ENCODE measurements at places on chromosomes 6 and 20.

GRCh38 chr6:152323376-152323775, 313.8 kb downstream of the SYNE1 start:
- no peak for DNase-seq

GRCh38 chr20:62376112-62377063, 9.3 kb upstream of the LAMA5 start:
- no peak for DNase-seq

- no peak for DNase-seq
Observed at GRCh38 chr20:43809206-43809819, 82.5 kb upstream of the GTSF1L start.

GRCh38 chr20:1934721-1935573, 39.7 kb downstream of the SIRPA start:
- DNase-seq: no peak

DNA sequence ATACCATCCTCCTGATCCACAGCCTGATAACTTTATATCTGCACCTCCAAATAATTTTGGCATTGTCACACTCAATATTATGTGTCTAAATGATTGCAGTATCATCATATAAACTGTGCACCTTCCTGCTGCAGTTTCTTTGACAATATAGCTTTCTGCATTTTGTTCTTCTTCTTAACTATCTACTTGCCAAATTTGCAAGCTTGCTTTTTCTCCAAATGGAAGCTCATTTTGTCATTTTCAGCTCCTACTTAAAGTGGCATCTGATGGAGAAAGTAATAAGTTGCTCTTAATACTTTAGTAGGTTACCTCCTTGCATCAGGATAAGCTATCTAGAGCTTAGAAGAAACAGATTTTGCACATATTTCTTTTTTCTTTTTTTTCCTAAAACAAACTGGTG, 74.0 kb upstream of the DEFB112 start:
- no peak for DNase-seq

DNA sequence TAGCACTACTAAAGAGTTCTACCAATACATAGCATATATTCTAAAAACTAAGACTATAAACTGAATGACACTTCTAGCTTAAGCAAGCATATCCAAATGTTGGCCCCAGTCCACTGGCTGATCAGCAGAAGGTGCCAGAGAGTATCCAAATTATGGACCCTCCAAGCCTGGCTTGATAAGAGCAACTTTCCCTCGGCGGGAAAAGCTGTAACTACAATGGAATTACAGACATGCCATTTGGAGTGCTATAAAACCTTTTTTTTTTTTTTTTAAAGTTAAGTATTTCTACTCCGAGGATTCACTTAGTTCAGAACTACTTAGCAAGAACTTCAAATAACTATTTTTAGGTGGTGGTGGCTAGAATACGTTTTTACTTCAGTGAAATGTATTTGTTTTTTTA, 94.6 kb downstream of the EPB41L2 start:
- DNase-seq: no peak

DNA sequence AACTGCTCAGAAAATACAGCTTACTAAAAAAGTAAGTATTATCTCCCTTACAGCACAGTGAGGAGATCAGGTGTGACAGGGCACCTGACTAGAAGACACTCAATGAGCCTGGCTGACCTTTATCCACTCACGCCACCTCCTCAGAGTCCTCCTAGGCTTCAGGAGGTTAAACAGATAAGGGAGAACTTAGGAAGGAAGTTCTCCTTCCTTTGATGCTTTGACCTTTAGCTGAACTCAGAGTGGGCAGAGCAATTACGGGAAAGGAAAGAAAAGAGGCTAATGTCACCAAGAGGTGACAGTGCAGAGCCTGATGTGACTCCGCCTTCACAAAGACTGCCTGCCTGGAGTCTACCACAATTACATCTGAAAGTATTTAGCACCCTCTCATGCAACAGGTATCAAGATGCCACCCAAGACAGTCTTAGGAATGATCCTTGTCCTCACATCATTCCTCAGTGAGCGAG, 36.7 kb downstream of the MAN1A1 start:
- peak; percentile 43 for DNase-seq

GRCh38 chr6:104521176-104521575, 338.5 kb downstream of the HACE1 start:
- DNase-seq: no peak

GRCh38 chr20:17622086-17622850, 52.4 kb downstream of the DSTN start:
- DNase-seq: no peak

DNA sequence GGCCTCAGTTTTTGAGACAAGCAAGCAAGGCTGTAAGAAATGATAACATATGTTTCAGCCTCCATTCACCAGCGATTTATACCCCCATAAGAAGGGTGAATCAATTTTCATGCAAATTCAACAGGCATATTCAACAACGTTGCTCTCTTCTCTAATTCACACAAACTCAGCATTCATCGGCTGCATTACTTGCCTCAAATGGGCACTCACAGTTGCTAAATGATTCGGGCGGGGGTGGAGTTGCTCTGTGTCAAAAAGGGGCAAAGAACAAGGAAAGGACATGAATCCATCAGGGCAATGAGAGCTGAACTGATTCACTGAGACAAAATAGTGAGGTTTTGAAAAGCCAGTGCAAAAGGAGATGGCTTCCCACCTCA, 9.0 kb downstream of the MOXD1 start:
- DNase-seq: no peak

GRCh38 chr6:126926926-126927325, 191.5 kb upstream of the RSPO3 start:
- DNase-seq: no peak

DNA sequence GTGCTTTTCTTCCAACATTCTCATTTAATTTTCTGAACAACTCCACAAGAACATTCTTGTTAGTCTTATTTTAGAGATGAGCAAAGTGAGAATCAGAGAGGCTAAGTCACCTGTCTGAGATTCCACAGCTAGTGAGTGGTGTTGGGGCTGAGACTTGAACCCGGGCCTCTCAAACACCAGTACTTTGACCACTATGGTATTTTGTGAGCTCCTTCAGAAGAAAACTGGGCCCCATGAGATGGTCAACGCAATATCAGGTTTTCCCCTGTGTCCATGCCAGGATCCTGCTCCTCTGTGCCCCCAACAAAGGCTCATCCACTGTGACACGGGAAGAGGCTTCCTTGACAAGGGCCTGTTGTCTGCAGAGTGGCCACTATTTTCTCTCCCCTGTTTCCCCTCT, 51.9 kb downstream of the MAFB start:
- DNase-seq: no peak

GRCh38 chr6:106702451-106703110, 73.2 kb downstream of the QRSL1 start:
- DNase-seq: peak; percentile 19

DNA sequence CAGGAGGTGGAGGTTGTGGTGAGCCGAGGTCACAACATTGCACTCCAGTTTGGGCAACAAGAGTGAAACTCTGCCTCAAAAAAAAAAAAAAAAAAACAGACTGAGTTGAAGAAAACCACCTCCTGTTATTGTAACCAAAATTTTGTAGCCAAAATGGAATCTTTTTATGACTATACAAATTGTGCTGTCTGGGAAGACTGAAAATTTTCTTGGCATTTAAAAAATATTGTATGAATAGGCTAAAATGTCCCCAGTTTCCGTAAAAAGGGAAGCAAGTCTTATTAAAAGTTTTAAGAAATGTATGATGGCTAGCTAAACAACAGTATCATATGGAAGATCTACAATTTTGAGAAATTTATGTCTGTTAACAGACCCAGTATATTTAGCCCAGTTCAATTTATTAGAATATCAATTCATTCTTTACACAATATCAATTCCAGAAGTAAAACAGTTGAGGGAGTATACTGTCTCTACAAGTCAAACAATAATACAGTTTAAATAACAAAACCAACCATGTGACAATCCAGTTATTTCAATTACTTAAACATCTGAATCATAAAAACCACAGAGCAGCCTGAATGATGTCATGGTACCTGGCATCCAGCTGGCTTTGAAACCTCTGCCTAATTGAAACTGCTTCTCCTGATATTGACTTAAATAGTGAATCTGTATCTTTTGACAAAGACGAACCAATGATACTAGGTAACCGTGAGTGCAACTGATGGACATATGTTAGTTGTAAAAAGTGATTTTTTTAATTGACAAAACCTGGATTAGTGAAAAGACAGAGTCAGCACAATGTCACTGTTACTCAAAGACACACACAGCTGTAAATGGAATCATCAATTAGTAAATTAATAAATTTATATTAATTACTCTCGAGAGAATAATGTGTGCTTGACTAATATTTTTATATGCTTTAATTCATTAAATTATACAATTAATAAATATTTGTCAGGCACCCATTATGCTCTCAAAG, 166.6 kb upstream of the MARCKS start:
- peak; percentile 35 for DNase-seq

DNA sequence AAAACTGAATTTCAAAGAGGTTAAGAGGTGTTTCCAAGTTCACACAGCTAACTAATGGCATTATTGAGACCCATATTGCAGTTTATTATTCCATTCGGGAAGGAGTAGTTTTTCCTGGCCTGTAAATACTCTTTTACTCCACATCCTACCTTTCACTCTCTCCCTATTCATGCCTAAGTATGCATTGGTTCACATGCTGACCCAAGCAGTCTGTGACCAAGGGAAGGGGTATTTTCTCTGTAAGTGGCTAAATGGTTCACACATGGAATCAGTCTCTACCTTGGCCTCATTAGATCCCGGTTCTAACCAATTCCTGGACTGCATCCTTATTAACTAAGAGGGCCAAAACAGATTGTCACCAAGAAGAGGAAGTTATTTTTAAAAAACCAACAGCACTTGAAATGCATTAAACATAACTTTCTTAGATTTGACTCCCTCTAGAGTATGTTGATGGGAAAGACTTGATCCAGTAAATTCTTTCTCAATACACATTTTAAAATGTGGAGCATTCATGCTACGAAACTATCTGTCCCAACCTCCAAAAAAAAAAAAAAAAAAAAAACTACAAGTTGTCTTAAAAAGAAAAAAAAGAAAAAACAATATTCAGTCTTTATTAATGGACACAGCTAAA, 17.8 kb upstream of the RSPO3 start:
- peak; percentile 58 for DNase-seq

- no peak for DNase-seq
Observed at GRCh38 chr6:28776269-28777146, 147.3 kb downstream of the TRIM27 start.

DNA sequence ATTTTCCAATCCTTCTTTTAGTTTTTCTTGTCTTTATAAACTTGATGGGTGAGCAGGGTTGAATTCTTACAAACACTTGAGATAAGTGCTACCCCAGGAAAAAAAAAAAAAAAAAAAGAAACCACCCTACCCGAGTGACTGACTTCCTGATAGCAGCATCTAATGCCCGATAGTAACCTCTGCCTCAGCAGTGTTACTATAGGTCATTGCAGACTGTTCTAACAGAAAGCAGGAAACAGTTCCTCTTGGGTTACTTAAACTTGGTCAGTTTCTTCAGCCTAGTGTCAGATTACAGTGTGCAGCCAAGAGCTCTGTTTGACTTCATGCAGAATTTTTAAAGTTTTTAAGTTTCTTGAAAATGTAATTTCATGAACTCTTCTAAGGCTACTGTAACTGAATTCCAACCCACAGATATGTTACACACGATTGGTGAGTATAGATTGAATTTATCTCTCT, 2.1 kb downstream of the MYLIP start:
- DNase-seq: peak; percentile 84

DNA sequence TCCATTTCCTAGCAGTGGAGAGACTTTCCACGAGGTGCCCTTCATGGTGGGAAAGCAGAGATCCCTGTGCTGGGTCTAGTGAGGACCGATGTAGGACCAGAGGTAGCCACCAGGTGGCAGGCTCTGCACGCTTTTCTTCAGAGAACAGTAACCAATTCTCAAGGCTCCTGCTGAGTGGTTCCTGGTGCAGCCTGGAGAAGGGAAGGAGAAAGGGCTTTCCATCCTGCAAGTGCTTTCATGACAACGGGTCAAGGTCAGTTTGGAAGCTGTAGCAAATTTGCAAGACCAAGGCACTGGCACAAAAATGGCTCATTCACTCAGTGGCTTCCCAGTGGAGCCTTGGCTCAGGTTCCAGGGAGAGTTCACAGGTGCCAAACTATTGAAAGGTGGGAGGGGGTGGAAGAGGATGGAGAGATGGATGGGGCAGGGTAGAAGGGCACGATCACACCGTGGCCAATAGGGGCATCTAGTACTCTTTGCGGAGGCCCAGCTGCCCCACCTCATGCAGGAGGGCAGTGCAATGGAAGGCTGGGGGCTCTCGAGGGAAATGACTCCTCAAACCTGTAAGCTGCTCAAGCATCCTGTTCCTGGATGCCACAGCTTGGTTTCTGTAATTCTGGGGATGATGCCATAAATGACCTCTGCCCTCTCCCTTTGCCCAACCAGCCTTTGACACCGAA, 25.5 kb upstream of the KCNK16 start:
- peak; percentile 47 for DNase-seq

GRCh38 chr6:291204-291696, 1.0 kb upstream of the DUSP22 start:
- DNase-seq: no peak

DNA sequence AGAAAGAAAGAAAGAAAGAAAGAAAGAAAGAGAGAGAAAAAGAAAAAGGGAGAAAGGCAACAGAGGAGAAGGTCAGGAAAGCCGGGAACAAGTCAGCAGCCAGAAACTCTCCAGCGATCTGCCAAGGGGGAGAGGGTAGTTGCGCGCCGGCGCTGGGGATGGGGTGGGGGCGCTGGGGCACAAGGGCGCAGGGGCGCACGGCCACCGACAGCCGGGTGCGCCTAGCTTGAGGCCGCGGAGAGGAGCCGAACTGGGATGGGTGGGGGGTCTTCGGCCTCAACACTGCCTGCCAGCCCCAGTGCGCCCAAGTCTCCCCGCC, 533 bp upstream of the RSPO3 start:
- no peak for DNase-seq

DNA sequence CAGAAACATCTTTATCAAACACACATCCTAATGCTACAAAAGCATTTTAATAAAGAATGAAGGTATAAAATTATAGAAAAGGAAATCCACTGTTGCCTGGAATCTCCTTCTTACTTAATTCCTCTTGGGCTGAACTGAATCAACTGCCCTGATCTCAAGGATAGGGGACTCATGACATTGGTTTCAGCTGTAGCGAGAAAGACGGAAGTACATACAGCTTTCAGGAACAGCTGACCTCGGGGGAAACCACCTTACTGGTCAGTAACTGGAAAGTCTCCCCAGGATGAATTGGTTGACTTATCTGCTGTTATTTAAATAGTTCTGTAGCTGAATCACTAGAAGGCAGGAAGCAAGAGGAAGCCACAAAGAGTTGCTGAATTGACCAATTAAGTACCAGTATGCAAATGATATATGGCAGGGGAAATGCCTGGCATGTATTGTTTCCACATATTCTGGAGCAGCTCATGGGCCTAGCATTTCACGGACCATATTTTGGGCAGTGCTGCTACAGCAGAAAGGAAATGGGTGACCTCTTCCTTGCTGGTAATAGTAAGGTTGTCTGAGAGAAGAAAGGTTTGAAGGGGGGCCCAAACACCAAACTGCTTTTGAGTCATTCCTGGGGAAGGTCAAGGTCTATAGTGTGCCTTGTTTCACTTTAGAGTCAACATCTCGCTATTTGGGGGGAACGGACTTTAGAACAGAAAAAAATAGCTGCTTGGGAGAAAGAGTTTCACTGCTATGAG, 43.7 kb upstream of the MAP7 start:
- peak; percentile 85 for DNase-seq

- no peak for DNase-seq
Observed at GRCh38 chr20:38266426-38266825, 5.9 kb upstream of the KIAA1755 start.
